ENCODE measurements at places on chromosomes 6 and 20.

- DNase-seq: no peak
Measured at GRCh38 chr6:166877349-166877748, 79.0 kb downstream of the RNASET2 start.

DNA sequence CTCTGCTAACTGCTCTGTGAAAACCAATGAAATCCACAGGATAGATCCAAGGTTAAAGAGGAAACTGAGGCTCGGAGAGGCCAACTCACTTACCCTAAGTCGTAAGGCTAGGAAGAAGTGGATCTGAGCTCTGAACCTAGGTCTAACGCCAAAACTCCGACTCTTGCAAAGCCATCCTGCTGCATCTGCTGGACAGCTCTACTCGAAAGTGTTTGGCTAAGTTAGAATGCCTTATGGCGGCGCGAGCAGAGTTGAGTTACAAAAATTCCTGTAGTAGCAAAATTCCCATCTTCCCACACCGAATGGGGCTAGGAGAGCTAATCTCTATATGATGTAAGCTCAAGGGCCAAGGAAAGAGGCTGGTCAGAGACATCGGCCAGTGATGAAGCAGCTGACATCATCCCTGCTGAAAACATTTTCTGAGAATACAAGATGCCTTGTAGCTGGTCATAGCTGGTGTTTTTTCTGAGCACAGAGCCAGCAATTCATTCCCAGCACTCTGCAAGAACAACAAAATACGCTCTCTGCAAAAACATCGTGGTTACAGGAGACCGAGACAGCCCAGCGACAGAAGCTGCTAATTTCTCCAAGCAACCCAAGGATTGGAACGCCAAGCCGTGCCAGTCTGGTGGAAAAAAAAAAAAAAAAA, 1.8 kb downstream of the SPATA2 start:
- DNase-seq: no peak

- no peak for DNase-seq
Measured at GRCh38 chr6:149385998-149386646, 13.9 kb upstream of the SUMO4 start.

DNA sequence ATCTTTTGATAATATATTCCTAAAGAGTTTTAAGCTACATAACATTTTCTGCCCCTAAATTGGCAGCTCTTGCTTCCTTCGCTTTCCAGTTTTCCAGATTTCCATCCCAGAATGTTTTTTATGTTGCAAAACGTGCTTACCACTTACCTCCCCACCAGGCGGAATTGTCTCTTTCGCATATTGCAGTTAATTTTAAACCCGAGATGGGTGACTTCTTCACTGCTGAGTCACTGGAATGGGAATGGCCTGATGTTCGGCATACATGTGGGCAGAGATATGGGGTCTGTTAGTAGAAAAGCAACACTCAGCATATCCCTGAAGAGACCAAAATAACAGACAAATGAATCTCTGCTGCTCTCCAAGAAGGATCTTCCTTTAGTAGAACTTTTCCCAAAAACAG, 491.2 kb downstream of the PREX1 start:
- no peak for DNase-seq

DNA sequence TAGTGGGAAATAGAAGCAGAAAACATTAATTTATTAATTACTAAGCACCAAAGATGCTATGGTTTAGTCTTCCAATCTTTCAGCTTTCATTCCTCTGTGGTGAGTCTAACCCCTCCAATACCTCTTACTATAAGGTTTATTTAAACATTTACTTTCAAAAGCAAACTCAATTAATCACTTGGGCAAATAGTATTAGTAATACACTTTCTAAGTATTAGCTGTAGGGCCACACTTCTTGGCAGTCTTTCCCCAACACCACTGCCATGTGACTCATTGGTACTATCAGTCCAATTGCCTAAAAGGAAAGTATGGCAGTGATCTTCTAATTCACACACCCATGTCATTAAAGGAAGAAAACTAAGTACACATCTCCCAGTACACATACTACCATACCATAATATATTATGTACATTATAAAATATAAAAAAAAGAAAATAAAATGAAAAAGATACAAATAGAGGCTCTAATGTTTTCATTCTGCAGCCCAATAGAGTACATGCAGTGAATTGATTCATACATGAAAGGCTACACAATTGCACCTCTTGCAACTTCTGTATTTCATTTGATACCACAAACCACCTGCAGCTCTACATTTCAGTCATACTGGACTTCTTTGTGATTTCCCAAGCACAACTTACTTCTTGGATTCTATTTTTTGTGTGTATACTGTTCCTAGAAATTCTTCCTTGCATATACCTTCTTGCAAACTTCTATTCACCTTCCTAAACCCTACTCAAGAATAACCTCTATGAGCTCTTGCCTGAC, 218.6 kb downstream of the PKHD1 start:
- DNase-seq: no peak

DNA sequence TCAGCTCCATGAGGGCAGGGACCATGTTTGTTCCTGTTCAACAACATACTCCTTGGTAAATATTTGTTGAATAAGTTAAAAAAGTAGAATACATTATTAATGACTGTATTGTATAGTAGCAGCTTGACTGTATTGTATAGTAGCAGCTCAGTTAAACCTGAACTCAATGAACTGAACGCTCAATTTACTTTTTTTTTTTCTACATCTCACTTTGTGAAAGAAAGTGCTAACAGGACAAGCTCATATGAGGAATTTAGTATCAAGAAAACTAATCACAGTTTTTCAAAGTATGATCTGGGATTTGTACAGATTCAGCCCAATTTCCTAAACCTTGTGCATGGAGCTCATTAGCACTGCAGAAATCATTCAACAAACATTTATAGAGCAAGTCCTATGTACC, 38.8 kb upstream of the NR2E1 start:
- DNase-seq: no peak

- no peak for DNase-seq
Measured at GRCh38 chr20:29296256-29297230, 1960.9 kb upstream of the DEFB115 start.

DNA sequence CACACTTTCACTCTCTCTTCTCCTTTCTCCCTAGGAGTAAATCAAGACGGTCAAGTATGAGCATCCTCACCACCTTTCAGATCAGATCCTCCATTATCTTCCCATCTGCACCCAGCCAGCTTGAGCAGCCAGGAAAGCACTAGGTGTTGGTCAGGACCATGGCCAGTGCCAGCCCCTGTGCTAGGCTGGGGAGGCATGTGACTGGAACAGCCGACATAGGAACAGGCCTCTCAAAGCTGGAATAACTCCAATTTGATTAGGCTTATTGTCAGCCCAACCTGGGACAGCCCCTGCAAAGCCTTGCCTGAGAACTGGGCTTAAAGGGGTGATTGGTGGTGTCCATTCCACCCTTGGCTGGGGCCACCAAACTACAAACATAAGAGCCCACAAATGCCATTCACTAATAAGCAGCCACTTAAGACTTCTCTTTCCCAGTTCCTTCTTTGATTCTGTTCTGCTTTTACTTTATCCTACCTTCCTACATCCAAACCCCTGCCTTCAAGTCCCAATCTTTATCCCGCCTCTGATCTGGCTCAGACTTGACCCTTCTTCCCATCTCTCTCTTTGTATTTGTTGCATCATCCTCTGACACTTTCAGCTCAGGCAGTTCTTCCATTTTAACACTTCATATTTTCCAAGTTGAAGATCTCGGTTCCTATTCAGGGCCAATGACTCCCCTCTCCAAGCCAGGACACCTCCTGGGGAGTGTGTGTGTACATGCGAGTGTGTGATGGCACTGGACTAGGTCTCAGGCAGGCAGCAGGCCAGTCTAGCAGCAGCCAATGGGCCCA, 4.5 kb upstream of the TREM2 start:
- DNase-seq: no peak

GRCh38 chr6:42182101-42182500, 8.9 kb downstream of the GUCA1A start:
- DNase-seq: no peak

- DNase-seq: no peak
Measured at GRCh38 chr6:124822721-124823120, 139.5 kb upstream of the RNF217 start.

GRCh38 chr6:73143551-73143950, 81.7 kb downstream of the KHDC1L start:
- no peak for DNase-seq

- DNase-seq: no peak
Measured at GRCh38 chr6:996271-996852, 303.4 kb upstream of the EXOC2 start.

GRCh38 chr6:170174124-170174770, 116.6 kb downstream of the DLL1 start:
- no peak for DNase-seq

- no peak for DNase-seq
Measured at GRCh38 chr6:154605882-154606370, 95.4 kb upstream of the CNKSR3 start.

- no peak for DNase-seq
Measured at GRCh38 chr20:10067321-10067720, 32.5 kb downstream of the ANKEF1 start.

DNA sequence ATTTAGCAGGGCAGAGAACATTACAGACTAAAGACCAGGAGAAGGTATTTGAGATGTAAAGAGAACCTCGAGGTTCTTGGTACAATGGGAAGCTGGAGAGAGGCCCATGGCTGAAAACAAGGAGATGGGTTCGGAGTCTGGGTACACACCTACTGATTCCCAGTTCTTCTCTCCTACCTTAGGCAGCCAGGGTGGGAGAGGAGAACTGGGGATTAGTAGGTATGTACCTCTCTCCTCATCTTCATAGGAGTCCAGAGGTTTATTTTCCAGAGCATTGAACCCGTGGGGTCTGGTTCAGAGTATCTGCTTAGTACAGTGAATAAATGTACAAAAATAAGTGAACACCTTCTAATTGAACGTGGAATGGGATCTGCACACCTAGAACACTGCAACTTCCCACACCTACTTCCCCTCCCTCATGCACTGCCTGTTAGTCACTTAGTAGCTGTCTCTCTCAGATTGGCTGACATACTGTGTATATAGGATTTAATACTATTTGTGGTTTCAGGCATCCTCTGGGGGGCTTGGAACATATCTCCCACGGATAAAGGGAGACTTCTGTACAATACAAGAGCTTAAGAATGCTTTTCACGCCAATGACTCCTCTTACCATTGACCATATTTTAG, 23.5 kb upstream of the NUP153 start:
- no peak for DNase-seq

DNA sequence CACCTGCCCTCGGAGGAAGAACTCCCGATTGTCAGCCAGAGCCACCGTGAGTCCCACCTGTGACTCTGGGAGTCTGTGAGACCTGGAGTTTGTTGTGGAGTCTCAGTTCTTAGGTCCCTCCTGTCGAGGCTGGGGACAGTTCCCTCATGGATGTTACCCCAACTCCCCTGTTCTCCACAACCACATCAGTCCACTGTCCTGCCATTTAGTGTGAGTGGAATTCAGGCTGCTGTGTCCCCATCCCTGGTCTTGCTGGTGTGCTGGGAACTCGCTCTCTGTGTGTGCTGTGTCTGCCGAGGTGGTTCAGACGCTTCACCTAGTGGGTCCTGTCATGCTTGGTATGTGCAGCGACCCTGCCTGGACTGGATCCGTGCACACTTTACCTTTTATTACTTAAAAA, 163.2 kb downstream of the DTNBP1 start:
- DNase-seq: no peak

DNA sequence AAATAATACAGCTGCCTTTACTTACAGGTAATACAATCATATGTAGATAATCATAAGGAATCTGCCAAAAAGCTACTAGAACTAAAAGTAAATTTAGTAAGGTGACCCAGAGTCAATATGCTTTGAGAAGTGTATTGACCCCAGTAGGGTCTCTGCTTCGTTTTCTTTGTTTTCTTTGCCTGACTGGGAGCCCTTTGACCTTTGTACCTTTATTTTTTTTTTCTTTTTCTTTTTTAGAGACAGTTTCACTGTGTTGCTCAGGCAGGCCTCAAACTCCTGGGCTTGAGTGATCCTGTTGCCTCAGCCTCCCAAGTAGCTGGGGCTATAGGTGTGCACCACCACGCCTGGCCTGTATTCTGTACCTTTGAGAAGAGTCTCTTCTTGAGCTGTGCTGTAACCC, 17.9 kb downstream of the RAB5IF start:
- no peak for DNase-seq

- no peak for DNase-seq
Measured at GRCh38 chr6:85047818-85048217, 283.4 kb upstream of the TBX18 start.

DNA sequence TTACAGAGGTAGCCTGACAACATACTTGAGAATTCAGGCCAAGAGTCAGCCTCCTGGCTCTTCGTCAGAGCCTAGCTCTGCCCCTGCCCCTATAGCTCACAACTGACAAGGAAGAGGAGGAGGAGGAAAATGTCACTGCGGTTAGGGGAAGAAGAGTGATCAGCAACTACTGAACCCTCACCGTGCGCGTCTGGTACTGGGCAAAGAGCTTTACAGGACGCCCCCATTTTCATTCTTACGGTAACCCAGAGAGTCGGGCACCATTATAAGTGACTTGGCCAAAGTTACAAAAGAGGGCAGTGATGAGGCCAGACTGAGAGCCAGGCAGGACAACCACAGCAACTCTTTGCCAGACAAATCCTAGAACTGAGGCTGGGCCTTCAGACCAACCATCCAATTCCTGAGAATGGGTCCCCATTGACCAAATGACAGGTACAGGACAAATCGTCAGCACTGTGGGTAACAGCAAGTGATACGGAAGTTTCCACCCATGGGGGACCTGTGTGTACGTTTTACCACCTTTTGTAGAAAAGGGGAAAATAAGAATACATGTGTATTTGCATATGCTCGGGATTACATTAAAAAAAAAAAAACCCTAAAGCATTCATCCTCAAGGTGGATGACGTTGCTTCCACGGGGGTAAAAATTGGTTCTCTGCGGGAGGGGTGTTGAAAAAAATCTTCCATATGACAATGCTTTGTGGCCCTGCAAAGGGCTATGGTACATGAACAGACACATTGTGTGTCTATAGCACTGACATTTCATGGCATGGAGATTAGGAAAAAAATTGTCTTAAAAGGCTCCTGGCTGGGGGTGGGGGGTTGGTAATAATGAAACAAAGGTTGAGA, 118.0 kb downstream of the NFATC2 start:
- DNase-seq: no peak

GRCh38 chr6:104829183-104829958, 30.3 kb downstream of the HACE1 start:
- no peak for DNase-seq

- DNase-seq: no peak
Measured at GRCh38 chr6:87104667-87105066, 9.8 kb upstream of the CGA start.

DNA sequence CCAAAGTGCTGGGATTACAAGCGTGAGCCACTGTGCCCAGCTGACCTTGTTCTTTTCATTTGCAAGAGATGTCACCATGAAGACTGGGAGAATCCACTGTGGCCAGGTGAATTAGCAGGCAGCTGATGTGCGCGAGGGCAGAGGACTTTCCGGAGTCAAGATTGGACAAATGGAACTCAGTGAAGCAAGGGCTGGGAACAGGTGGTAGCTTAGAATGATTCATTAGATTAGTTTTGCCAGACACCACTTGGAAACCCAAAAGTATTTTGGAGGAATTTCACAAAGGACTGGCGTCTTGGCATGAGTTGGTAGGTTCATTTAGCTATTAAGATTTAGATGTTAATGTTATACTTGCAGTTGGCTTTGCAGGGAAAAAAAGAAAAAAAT, 4.7 kb upstream of the AKAP7 start:
- DNase-seq: no peak

- DNase-seq: no peak
Measured at GRCh38 chr20:48294196-48294595, 508.9 kb upstream of the SULF2 start.

- no peak for DNase-seq
Measured at GRCh38 chr6:136464874-136465273, 85.3 kb downstream of the MAP7 start.

GRCh38 chr6:5529015-5529414, 267.7 kb downstream of the FARS2 start:
- no peak for DNase-seq

- DNase-seq: no peak
Measured at GRCh38 chr20:5153612-5154542, 27.1 kb downstream of the CDS2 start.
